ENCODE measurements at places on chromosomes 1 and 21. TPM values are rescaled to one million over a fixed set of nuclear protein-coding genes. Genes with fewer than 3 reads are reported as not detected.

GRCh38 chr1:228018961-228019721 is 12.3 kb downstream of the WNT3A start:
- no peak for DNase-seq

- DNase-seq = peak; percentile 94
Observed at GRCh38 chr1:91712981-91713841, 172.7 kb downstream of the TGFBR3 start.

DNA sequence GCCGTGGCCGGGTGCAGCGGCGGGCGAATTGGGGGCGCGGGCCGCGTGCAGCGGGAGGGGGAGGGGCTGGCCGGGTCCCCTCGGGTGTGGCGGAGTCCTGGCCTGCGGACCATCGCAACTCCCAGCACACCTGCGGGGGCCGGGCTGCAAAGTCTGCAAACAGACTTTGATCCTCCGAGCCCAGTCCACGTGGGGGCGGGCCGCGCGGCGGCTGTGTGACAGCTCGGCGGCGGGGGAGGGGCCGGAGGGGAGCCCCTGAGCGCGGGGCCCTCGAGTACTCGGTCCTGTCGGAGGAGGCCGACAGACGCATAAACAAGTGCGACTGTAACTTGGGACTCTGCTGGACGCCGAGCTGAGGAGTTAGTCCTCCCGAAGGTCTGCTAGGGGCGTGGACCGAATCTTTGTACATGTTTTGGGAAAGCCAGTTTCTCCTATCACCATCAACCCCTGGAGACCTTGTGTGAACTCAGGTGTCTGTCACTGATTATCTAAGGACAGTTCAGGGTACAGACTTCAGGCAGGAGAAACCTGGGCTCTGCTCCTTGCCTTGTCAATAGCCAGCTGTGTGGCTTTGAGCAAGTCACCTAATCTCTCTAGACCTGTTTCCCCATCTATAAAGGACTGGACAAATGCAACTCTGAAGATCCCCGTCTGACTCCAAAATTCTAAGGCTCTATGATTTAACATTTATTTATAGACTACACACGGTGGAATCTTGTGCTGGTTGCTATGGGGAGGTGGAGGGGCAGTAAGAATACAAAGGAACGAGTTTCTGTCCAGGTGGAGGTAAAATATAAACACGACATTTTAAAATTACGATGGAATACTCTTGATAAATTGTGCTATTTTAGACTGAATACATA is 710 bp upstream of the SLC30A1 start:
- DNase-seq = peak; percentile 95

GRCh38 chr21:32698286-32698685 is 29.5 kb downstream of the SYNJ1 start:
- no peak for DNase-seq

- DNase-seq = no peak
Observed at GRCh38 chr1:225526878-225527277, 99.0 kb upstream of the LBR start.

- no peak for DNase-seq
Observed at GRCh38 chr1:203671047-203671446, 44.4 kb downstream of the ATP2B4 start.

GRCh38 chr1:151596166-151596953 is 15.5 kb upstream of the SNX27 start:
- no peak for DNase-seq

DNA sequence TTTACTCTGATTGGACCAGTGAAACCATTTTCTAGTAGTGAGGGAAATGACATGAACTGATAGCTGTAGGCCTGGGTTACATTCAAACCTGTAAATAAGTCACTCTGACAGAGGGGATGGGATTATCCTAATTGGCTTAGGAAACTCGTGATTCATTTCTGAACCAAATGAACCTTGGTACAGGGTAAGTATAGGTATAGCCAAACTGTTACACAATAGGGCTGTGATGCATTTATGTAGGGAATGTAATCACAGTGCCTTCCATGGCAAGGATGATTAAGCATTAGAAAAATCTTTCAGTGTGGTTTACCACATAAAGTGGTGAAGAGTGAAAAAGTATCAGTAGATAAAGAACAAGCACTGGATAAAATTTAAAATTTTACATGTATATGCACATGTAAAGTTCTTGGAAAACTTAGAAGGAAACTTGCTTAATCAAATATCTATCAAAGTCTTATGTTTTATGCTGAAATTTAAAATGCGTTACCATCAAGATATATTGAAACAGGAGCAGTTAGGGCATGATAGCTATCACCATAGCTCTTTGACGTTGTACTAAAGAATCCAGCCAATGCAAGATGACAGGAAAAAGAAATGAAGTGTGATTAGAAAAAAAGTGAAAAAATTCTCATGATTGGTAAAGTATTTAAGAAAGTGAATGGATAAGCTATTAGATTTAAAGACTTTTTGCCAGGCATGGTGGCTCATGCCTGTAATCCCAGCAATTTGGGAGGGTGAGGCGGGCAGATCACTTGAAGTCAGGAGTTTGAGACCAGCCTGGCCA is 63.0 kb downstream of the RABGAP1L start:
- DNase-seq = no peak

DNA sequence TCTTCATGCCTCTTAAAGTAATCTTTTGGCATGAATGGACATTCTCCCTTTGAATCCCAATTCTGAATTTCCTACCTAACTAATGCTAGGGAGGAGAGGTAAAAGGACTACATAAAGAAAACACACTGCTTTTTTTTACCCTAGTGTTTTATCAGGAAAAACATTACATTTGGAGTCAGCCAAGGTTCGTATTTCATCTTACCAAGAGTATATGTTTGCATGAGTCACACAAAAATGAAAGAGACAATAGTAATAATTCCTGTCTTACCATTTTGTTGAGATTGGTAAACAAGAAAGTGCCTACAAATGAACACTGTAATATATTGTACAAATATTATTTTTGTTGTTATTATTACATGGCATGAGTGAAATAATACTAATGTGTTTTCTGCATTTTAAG is 112.9 kb upstream of the WARS2 start:
- DNase-seq = no peak

DNA sequence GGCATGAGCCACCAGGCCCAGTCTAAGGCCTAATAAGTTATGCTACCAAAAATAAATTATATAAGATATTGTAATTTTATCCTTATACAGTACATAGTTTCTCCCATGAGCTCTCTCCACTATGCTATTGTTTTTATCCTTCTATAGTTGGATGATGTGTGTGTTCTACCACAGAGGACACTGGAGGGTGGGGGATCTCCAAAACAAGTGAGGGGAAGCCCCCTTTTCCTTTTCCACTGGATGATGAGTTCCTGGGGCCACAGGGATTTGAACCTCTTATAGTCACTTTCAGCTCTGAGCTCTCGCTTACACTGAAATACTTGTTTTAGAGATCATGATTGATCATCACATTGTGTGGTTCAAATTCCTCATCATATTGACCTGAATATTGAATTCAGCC is 77.6 kb upstream of the VAV3 start:
- DNase-seq = no peak

DNA sequence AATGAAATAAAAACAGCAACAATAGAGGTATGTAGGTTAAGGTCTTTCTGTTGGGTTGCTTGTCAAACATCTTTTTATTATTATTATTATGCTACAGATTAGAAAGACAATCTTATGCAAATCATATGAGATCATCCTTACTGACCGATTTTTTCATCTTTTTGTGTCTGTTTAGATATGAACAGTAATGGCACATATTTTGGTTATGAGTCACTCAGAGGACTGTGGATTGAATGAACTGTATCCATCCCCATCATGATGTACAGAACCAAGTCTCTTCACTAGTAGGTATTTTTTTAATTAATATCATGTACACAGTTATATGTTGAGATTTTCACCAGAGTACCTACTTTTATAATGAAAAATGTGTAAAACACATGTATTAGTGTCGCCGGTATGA is 159.1 kb downstream of the CHRM3 start:
- no peak for DNase-seq

DNA sequence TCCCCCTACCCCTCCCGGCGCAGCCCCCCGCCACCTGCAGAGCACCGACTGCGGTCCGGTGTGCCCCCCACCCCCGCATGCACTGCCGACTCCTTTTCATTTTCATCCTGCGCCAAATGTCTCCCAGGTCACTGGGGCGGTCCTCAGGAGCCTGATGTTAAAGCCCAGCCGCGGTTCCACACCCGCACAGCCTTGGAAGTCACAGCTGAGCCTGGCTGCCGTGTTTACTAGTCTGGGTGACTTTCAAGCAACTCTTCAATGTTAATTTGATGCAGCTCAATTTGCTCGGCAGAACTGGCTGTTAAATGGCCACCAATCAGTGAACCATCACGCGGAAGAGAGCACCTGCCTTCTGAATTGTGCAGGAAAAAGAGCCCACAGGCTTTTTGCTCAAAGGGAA is 27.2 kb downstream of the THAP3 start:
- no peak for DNase-seq

- no peak for DNase-seq
Observed at GRCh38 chr1:115829023-115829674, 11.8 kb downstream of the NHLH2 start.

- DNase-seq = no peak
Observed at GRCh38 chr1:99218999-99219398, 45.3 kb upstream of the PLPPR4 start.

DNA sequence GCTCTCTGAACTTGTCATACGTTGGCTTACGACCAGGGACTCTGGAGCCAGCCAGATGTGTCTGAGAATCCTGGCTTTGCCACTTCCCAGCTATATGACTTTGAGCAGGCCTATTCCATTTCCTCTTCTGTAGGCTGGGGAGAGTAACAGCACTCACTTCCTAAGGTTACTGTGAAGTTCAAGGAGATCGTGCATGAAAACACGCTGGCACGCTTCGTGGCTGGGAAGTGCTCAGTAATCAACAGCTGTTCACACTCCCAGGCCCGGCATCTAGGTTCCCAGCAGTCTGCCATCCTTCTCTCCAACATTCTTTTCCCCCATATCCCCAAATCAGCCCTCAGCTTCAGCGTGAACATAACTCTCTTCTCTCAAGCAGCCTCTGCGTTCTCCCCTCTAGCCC is 2.0 kb downstream of the ASCL5 start:
- DNase-seq = no peak

- no peak for DNase-seq
Observed at GRCh38 chr21:17779496-17779895, 39.7 kb downstream of the C21orf91 start.

DNA sequence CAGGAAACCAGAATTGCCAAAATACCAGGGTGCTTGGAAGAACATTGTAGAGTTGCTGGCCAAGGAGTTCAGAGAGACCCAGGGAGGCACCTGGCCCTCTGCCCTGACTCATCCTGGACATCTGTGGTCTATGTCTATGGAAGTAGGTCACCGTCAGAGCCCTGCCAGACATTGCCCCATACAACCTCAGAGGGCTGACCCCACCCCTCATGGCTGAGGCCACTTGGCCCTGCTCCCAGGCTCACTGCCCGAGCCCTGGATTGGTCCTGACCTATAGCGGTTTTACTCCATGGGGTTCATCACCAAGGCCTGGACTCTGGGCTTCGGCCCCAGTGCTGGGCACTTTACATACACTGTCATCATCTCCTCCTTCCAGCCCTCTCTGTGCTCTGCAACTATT is 233.1 kb downstream of the PTPRU start:
- DNase-seq = no peak

GRCh38 chr1:154778944-154779343 is 91.1 kb downstream of the KCNN3 start:
- DNase-seq = no peak

- DNase-seq = no peak
Observed at GRCh38 chr1:197083474-197083873, 16.4 kb upstream of the F13B start.

DNA sequence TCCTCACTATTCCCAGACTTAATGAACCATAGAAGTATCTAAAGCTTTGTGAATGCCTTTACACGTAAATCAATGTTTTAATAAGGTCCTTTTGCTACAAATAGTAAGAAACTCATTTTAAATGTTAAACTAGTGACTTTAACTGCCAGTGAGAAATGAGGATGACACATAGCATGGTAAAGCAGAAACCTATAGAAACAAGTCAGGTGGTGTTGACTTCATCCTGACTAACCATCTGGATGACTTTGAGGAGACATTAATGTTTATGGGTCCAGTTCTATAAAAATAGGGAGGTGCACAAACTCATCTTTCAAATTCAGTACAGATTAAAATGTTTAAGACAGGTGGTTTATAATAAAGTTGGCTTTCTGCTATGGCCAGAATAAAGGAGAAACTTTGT is 85.4 kb downstream of the COLGALT2 start:
- DNase-seq = no peak

DNA sequence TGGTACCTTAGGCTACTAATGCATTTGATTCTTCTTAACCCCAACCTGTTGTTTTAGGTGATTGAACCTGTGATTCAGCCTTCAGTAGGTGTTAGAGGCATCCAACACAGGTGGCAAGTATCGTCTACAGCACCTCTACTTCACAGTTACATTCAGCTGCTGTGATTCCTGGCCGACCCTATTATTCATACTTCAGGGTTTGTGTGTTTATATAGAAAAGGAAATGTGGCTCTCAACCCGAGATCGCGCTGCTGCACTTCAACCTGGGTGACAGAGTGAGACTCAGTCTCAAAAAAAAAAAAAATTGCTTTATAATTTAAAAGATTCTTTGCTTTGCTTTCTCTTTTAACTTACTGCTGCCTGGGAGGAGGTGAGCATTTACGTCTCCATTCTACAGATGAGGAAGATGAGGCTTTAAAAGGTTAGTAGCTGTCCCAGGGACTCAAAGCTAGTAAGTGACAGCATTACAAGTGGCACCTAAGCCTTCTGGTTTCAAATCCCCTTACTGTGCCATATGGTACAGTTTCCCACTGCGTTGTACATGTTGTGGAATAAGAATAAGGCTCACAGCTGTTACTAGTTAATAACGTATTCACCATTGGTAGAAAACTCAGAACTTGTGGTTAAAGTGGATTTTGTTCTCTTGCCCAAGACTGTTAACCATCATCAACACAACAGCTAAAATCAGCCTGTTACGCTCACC is 9.9 kb upstream of the GPR25 start:
- DNase-seq = no peak

DNA sequence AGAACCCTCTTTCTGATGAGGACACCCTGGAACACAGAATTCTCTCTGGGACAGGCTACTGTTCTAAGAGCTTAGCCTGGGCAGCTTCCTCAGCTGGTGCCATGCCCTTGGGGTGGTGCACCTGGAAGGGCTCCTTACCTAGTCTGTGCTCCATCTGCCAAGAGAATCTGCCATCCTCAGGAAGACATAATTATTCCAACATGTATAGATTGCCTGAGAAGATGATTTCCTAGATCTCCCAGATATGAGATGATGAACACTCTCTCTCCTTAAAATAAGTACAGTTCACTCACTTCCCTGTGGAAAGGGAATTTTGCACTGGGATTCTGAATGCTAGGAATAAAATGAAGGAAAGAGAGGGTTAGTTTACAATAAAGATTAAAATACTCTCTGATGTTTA is 87.6 kb downstream of the NENF start:
- DNase-seq = no peak

- no peak for DNase-seq
Observed at GRCh38 chr1:5999711-6000443, 7.7 kb upstream of the NPHP4 start.

GRCh38 chr1:39269349-39269748 is 64.9 kb downstream of the MACF1 start:
- DNase-seq = no peak

The RABGGTB gene
- 24.3 TPM for total RNA-seq

The LCE3E gene
- total RNA-seq = not detected

The GPX7 gene
- 9.3 TPM for total RNA-seq

The NBPF4 gene
- not detected for total RNA-seq

The UBL4B gene
- total RNA-seq = not detected

The NBPF8 gene
- 12.4 TPM for total RNA-seq

The CITED4 gene
- 13.7 TPM for total RNA-seq

Measured in esophagus muscularis mucosa (tissue), 4 donors.